Coronary artery (tissue), 2 donors: ENCODE measurements at places on chromosomes 1 and 21.

DNA sequence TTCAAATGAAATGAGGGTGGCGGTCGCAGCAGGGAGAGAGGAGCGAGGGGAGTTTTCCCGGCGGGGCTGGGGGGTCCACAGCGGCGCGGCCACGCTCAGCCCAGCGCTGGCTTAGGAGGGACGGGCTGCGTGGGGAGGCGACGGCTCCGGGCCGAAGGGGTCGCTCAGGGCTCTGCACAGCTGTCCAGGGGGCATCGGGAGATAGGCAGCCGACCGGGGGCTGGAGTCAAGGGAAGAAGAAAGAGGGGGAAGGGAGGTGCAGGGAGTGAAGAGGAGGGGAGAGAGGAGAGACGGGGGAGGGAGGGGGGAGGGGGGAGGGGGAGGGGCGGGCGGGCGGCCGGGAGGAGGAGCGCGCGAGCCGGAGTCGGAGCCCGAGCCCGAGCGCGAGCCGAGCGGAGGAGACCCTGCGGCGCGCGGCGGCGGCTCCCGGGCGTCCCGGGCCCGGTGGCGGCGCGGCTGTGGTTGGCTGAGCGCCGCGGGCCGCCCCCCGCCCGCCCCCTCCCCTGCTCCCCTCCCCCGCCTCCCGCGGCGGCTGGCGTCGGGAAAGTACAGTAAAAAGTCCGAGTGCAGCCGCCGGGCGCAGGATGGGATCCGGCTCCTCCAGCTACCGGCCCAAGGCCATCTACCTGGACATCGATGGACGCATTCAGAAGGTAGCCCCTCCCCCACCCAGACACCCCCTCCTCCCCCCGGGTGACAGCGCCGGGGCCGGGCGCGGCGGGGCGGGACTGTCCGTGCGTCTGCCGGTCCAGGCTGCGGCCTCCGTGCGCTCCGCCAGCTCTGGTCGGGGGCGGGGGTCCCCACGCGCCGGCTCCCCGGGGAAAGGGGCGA, at the start of gene PDE9A:
Gene PDE9A (plus strand): TSS at position 391 of the 831 bp plus-strand sequence. CDS start 194 bp downstream, at position 585.
- DNase-seq = no peak

- DNase-seq = no peak
Measured at GRCh38 chr1:229024528-229025130, 246.3 kb upstream of the RAB4A start.

DNA sequence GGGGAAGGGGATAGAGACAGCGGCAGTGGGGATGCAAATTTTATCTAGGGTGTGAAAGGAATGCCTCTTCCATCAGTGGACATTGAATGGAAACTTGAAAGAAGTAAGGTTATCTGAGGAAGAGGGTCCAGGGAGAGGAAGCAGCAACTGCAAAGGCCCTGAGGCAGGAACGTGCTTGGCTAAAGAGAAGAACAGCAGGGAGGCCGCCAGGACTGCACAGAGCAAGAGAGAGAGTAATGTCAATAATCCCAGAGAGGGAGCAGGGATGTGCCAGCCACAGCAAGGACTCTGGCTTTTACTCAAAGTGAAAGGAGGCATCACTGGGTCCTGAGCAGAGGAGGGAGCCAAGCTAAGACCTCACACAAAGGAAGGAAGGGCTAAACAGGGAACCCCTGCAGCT, 50.9 kb downstream of the KCND3 start:
- DNase-seq = no peak

DNA sequence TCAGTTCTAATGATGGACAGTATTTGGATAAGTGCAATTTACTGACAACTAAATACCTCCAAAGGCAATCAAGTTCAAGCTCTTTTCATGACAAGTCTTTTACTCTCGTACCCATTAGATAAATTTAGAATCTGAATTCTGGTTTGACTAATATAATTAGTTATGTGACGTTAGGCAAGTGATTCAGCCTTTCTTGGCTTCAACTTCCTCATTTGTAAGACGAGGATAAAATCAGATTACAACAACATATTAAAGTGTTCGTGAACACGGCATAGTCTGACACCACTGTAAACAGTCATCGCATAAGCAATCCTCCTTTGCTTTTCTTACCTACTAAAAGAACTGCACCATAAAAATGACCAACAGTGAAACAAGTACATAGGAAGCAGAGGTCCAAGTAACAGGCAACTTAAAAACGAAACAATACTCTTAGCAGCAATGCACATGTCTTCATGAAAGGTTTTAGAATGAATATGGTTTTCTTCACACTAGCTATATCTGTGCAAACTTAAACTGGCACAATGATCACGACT, 25.7 kb downstream of the COA6 start:
- no peak for DNase-seq

GRCh38 chr1:39781349-39781715, 7.3 kb downstream of the BMP8B start:
- no peak for DNase-seq

- DNase-seq = no peak
Measured at GRCh38 chr1:24114753-24115152, 2.8 kb upstream of the MYOM3 start.

- DNase-seq = no peak
Measured at GRCh38 chr1:149979972-149980540, 30.5 kb downstream of the OTUD7B start.

DNA sequence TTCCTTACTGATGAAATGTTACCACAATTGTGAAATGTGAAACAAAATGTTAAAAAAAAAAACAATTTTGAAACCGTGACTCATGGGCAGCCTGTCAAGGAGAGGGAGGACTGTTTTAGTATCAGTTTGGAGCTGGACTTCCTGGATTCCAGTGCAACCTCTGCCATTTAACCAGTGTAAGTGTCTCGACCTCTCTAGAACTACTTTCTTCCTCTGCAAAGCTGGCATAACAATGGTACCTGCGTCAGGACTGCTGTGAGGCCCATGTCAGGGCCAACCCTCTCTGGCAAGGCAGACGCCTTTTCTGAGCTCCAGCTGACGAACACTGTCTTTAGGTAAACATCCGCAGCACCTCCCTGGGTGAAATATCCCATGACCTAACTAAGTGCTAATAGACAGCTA, 20.9 kb downstream of the URB1 start:
- DNase-seq = no peak

GRCh38 chr1:87334351-87335174, 5.9 kb downstream of the LMO4 start:
- DNase-seq = no peak

DNA sequence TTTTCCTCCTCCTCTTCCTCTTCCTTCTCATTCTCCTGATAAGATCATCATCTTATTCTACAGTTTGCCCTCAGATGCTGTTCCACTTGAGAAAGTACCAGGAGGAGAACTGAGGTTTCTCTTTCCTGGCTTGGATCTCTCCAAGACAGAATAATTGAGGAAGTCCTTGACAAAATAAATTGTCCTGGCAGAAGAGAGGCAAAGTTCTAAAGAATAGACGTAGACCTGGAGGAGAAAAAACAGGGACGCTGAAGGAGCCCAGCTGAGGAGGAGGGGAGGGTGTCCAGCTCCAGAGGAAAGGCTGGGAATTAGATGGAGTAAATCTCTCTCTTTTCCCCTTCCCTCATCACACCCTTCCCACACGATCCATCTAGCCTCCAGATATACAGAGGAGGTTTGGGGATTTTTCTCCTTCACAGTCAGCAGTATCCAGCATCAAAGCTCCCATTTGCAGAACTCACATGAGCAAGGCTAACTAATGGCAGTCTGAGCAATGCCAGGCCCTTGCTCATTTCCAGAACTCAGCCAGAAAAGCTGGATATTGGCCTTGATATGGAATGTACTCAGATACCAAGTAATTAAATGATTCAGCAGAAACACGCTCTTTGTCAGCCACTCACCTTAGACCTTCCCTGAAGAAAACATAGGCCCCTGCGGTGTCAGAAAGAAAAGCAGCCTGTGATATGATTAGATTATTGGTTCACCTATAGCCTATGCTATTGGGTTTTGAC, 5.1 kb upstream of the GNG12 start:
- DNase-seq = no peak

- DNase-seq = no peak
Measured at GRCh38 chr21:41075656-41076055, 92.3 kb upstream of the BACE2 start.

DNA sequence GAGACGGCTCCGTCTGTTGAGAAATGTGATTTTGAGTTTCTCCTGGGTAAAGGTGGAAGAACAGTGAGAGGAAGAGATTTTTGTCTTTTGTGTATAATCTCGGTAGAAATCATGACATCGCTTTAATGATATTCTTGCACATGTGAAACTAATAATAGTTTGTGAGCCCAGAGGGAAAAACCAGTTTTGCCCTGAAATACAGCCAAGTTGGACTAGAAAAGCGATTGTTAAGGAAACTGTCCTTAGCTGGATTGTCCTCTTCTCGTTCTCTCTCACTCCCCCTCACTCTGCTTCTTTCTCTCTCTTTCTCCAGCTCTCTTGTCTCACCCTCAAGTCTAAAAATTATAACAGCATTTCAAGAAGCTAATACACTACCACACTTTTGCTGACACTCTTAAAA, 17.1 kb downstream of the KCNJ6 start:
- no peak for DNase-seq

- no peak for DNase-seq
Measured at GRCh38 chr1:100219883-100220282, 29.8 kb downstream of the DBT start.

DNA sequence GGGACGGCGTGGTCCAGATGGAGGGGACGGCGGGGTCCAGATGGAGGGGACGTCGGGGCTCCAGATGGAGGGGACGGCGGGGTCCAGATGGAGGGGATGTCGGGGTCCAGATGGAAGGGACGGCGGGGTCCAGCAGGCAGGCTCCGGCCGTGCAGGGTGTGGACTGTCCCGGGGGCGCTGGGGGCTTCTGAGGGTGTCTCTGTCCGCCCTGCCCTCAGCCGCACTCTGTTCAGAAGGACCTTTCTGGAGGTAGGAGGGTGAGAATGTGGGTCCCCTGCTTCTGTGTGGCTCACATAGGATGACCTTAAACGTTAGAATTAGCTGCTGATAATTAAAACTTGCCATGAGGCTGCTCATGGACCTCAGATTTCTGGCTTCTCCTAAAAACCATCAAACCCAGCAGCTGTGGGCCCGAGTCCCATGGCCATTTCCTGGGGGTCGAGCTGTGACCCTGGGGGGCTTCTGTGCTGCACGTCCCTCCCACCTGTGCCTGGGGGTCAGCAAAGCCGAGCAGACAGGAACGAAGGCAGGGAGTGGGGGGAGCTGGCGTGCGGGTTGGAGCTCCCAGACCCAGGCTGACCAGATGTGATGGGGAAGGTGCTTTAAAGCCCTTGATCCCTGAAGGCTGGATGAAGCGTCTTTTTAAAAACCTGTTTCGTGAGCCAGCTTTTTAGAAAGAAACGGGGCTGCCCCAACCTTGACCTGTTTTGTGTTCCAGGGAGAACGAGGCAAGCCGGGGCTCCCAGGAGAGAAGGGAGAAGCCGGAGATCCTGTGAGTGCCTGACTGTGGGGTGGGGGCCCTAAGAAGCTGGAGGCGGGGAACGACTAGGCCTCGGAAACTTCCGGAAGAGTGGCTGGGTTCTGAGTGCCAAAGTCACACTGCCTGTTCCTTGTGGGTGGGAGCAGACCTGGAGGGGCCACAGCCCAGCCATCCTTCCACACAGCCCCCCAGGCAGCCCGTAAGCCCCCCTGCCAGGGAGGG, 7.1 kb downstream of the COL6A1 start:
- peak; percentile 66 for DNase-seq

DNA sequence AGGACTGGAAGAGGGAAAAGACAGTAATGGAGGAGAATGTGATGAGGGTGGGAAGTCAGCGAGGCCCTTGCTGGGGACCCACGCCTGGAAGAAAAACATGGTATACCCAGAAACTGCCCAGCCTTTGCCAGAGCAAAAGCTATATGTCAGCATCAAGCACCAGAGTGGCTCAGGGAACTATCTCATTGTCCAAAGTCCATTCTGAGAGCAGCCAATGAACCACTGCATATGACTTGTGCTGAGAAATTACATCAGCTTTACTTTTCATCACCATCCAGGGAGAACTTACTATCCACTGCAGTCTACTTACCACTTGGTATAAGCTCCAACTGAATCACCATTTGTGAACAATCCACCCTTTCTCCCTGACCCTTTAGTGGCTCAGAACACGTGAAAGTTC, 148.1 kb downstream of the TTLL7 start:
- DNase-seq = no peak

DNA sequence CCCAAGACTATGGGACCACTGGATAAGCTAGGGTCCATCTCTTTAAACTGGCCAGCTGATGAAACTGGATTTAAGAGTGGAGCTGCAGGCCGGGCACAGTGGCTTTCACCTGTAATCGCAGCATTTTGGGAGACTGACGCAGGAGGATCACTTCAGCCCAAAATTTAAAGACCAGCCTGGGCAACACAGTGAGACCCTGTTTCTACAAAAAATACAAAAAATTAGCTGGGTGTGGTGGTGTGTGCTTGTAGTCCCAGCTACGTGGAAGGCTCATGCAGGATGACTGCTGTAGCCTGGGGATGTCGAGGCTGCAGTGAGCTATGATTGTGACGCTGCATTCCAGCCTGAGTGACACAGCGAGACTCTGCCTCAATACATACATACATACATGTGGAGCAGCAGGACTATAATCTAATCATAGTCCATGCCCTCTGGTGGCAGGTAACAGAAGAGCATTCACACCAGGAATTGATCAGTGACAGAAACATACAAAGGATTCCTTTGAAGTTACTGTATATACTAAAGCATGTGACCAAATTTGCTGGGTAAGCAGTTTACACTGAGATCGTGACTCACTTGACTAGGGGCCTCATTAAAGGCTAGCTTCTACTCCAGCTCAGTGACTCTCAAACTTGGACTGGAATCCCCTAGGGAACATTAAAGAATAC, 101.5 kb upstream of the SLFNL1 start:
- DNase-seq = no peak

GRCh38 chr1:107877745-107878144, 87.2 kb downstream of the VAV3 start:
- no peak for DNase-seq

GRCh38 chr1:63943393-63943792, 169.6 kb downstream of the ROR1 start:
- DNase-seq = no peak

GRCh38 chr1:48227165-48228013, 4.9 kb downstream of the SLC5A9 start:
- no peak for DNase-seq

- no peak for DNase-seq
Measured at GRCh38 chr1:125065092-125065820, 3880.5 kb downstream of the SRGAP2C start.

DNA sequence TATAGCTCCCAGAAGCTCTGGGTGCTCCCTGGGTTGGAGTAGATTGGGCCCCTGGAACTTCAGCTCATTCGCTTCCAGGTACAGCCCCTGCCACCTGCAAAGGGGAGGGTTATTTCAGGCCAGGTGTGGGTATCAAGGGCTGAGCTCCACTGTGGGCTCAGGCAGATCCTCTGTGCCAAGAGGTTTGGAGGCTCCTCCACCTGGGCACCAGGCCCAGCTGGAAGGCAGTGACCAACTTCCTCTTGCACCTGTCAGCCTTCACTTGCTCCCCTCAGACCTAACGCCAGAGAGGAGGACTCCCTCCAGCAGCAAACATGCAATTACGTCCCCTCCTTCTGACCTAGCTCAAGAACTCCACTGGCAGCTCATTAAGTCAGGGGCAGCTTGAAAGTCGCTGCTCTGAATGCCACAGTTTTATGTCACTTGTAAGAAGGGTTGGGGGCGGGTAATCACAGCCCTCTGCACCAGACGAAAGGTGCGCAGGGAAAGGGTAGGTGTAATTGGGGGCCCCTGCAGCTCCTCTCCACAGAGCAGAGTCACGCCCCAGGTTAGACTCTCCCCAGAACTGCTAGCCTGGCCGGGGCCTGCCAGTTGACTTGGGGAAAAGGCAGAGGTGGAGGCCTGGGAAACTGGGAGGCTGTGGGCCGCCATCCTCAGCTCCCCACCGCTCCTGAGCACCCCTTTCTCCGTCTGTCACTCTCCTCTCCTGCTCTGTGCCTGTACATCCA, 125.0 kb upstream of the TMPRSS2 start:
- no peak for DNase-seq

GRCh38 chr21:45267390-45267760, 20.3 kb downstream of the POFUT2 start:
- DNase-seq = peak; percentile 49
